Spinal cord (tissue), 10 donors: ENCODE measurements at places on chromosomes 12 and 14. TPM values are rescaled to one million over a fixed set of nuclear protein-coding genes. Genes with fewer than 3 reads are reported as not detected.

DNA sequence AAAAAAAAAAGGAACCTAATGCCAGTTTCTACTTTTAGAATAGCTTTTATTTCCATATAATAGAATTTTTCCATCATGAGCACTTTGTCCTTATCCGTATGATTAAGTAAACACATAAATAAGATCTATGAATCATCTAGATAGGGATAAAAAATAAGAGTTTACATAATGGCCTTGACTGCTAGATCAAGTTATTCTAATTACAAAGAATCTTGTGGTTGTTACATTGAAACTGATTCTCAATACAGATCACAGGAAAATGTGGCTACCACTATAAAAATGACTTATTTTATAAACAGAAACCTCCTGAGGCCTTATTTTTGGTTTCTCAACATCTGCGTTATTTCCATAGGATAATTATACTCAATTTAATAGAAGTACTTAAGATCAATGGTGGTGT lies 34.4 kb upstream of the NDUFA12 start:
- H3K27ac ChIP-seq: no peak overlapping the region
- no peaks in the 10 kb centered on the region for H3K4me1 ChIP-seq
- H3K27me3 ChIP-seq: no peaks in the 10 kb centered on the region
- H3K4me3 ChIP-seq: no peak overlapping the region
- H3K36me3 ChIP-seq: peaks cover 10% of the 10 kb centered on the region
- DNase-seq: no peak

GRCh38 chr12:1034751-1035457 lies 43.9 kb downstream of the ERC1 start:
- H3K4me3 ChIP-seq: no peak overlapping the region
- no peaks in the 10 kb centered on the region for H3K27me3 ChIP-seq
- H3K27ac ChIP-seq: no peak overlapping the region
- H3K36me3 ChIP-seq: peaks cover 4% of the 10 kb centered on the region

- DNase-seq: no peak
- H3K36me3 ChIP-seq: no peaks in the 10 kb centered on the region
- H3K27me3 ChIP-seq: no peaks in the 10 kb centered on the region
- no peak overlapping the region for H3K4me3 ChIP-seq
- no peak overlapping the region for H3K27ac ChIP-seq
These were observed 134.7 kb upstream of the CPM start for GRCh38 chr12:69067713-69068112.

- peaks cover 5% of the 10 kb centered on the region for H3K4me1 ChIP-seq
- DNase-seq: no peak
- H3K27ac ChIP-seq: no peak overlapping the region
- H3K4me3 ChIP-seq: no peak overlapping the region
- H3K27me3 ChIP-seq: no peaks in the 10 kb centered on the region
- H3K36me3 ChIP-seq: peaks cover 2% of the 10 kb centered on the region
These were observed 455.0 kb downstream of the PCNX1 start for GRCh38 chr14:71362282-71362681.

- no peak for DNase-seq
- peaks cover 3% of the 10 kb centered on the region for H3K36me3 ChIP-seq
- no peaks in the 10 kb centered on the region for H3K4me1 ChIP-seq
- H3K27me3 ChIP-seq: no peaks in the 10 kb centered on the region
- no peak overlapping the region for H3K27ac ChIP-seq
These were observed 112.0 kb downstream of the ANO6 start for GRCh38 chr12:45327823-45328383.

GRCh38 chr14:31990926-31991572 lies 86.1 kb upstream of the ARHGAP5 start:
- H3K4me1 ChIP-seq: no peaks in the 10 kb centered on the region
- peak overlapping the region; percentile 62 for H3K27ac ChIP-seq
- no peak overlapping the region for H3K4me3 ChIP-seq
- peak; percentile 64 for DNase-seq
- no peaks in the 10 kb centered on the region for H3K36me3 ChIP-seq

GRCh38 chr14:94501588-94502516 lies 7.4 kb downstream of the SERPINA12 start:
- DNase-seq: no peak
- H3K4me1 ChIP-seq: no peaks in the 10 kb centered on the region
- no peaks in the 10 kb centered on the region for H3K27me3 ChIP-seq
- H3K36me3 ChIP-seq: no peaks in the 10 kb centered on the region
- no peak overlapping the region for H3K27ac ChIP-seq
- H3K4me3 ChIP-seq: no peak overlapping the region

DNA sequence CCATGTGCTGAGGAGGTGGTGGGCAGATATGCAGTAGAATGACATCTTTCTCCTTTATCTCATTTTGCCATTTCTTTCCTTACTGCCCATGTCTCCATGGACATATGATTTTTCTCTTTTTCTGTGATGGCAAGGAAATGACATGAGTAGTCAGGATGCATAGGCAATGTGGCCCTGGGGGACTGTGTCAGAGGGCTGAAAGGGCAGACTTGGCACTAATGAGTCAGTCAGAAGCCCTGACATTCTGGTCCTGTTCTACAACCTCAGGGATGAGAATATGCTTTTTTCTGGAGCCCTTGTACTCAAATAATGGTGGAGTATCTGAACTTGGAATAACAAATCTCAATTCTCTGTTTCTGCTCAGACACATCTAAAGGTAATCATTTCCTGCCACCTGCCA lies 167.8 kb downstream of the TMEM117 start:
- H3K4me3 ChIP-seq: no peak overlapping the region
- no peak for DNase-seq
- H3K36me3 ChIP-seq: no peaks in the 10 kb centered on the region
- no peak overlapping the region for H3K27ac ChIP-seq
- H3K27me3 ChIP-seq: no peaks in the 10 kb centered on the region

GRCh38 chr12:45655186-45655585 lies 74.3 kb upstream of the ARID2 start:
- H3K36me3 ChIP-seq: no peaks in the 10 kb centered on the region
- H3K4me3 ChIP-seq: no peak overlapping the region
- peak; percentile 85 for DNase-seq
- no peak overlapping the region for H3K27ac ChIP-seq

- H3K36me3 ChIP-seq: peaks cover 7% of the 10 kb centered on the region
- H3K4me1 ChIP-seq: peaks cover 18% of the 10 kb centered on the region
- H3K27ac ChIP-seq: no peak overlapping the region
- H3K4me3 ChIP-seq: no peak overlapping the region
- no peak for DNase-seq
These were observed 17.8 kb upstream of the MLEC start for GRCh38 chr12:120668868-120669840.

DNA sequence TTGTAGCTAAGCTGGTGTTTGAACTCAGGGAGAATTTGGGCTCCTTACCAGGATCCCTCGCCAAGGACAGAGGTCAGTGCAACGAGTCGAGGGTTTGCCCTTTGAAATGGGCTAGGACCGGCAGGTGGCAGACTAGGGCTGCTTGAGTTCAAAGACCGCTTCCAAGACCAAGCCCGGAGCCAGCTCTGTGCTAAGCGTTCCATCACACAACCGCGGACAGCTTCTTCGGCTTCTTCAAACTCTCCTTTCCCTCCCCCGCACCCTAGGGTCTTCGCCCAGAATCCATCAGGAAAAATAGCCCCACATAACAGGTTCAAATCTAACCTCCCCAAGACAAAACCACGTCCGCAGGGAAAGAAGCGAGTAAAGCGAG lies 705 bp upstream of the FLVCR2 start:
- H3K4me3 ChIP-seq: peak overlapping the region; percentile 72
- peak; percentile 57 for DNase-seq
- H3K36me3 ChIP-seq: no peaks in the 10 kb centered on the region
- peaks cover 8% of the 10 kb centered on the region for H3K27me3 ChIP-seq

- no peak for DNase-seq
- no peak overlapping the region for H3K27ac ChIP-seq
- H3K4me3 ChIP-seq: no peak overlapping the region
- no peaks in the 10 kb centered on the region for H3K27me3 ChIP-seq
- H3K4me1 ChIP-seq: no peaks in the 10 kb centered on the region
These were observed 814.4 kb downstream of the FSCB start for GRCh38 chr14:43692706-43693105.

DNA sequence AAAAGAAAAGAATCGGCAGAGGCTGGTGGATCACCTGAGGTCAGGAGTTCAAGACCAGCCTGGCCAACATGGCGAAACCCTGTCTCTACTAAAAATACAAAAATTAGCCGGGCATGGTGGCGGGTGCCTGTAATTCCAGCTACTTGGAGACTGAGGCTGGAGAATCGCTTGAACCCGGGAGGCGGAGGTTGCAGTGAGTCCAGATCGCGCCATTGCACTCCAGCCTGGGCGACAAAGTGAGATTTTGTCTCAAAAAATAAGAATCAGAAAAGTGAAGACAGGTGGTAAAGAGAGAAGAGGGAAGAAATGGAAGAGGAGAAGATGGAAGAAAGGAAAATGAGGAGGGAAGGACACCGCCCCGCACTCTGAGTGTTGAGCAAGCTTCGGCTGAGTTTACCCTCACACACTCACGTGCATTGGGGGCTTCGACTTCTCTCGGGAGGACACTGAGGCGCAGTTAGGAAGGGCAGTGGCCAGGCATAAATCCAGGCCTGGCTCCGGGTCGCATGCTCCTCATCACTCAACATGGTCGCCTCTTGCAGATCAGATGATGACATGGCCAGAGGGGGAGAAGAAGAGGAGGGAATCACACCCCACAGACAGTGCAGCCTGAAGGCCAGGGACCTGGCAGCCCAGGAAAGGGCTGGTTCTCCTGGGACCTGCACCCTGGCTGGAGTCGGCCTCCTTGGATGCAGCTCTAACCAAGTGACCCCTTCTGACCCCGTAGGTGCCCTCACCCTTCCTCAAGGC lies 61.1 kb downstream of the PRMT8 start:
- peaks cover 8% of the 10 kb centered on the region for H3K36me3 ChIP-seq
- no peak overlapping the region for H3K27ac ChIP-seq
- no peak overlapping the region for H3K4me3 ChIP-seq
- no peak for DNase-seq

- no peak for DNase-seq
- H3K27ac ChIP-seq: no peak overlapping the region
- H3K27me3 ChIP-seq: no peaks in the 10 kb centered on the region
- peaks cover 68% of the 10 kb centered on the region for H3K36me3 ChIP-seq
These were observed 97.6 kb downstream of the PIWIL1 start for GRCh38 chr12:130435331-130435730.

- no peak overlapping the region for H3K27ac ChIP-seq
- H3K27me3 ChIP-seq: no peaks in the 10 kb centered on the region
- no peaks in the 10 kb centered on the region for H3K36me3 ChIP-seq
- DNase-seq: no peak
- H3K4me3 ChIP-seq: no peak overlapping the region
- no peaks in the 10 kb centered on the region for H3K4me1 ChIP-seq
These were observed 378.9 kb downstream of the SNAPC1 start for GRCh38 chr14:62141139-62141538.

GRCh38 chr12:27952510-27952909 lies 20.0 kb downstream of the PTHLH start:
- no peak overlapping the region for H3K4me3 ChIP-seq
- no peaks in the 10 kb centered on the region for H3K36me3 ChIP-seq
- no peaks in the 10 kb centered on the region for H3K27me3 ChIP-seq
- DNase-seq: no peak
- peaks cover 6% of the 10 kb centered on the region for H3K4me1 ChIP-seq
- H3K27ac ChIP-seq: no peak overlapping the region

DNA sequence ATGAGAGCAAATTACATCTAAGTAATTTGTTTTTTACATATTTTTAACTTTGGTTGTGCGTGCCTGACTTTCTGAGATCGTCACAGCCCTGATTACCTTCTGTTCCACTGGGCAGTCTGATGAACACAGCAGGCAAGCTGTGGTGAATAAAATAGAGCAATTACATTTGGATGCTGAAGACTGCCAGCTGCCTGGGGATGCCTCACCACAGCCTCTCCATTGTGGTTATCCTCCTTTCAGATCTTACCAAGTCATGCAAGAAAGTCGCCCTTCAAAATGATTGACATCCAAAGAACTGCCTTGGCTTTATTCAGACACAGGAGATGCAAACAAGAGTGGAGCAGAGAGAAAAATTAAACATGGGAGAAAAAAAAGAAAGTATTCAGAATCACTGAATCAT lies 456.6 kb upstream of the TMPO start:
- H3K36me3 ChIP-seq: no peaks in the 10 kb centered on the region
- peaks cover 7% of the 10 kb centered on the region for H3K4me1 ChIP-seq
- no peak overlapping the region for H3K27ac ChIP-seq
- no peaks in the 10 kb centered on the region for H3K27me3 ChIP-seq
- no peak overlapping the region for H3K4me3 ChIP-seq

GRCh38 chr12:28237423-28237822 lies 47.2 kb downstream of the CCDC91 start:
- no peak for DNase-seq

GRCh38 chr12:56863789-56864188 lies 70.4 kb downstream of the SDR9C7 start:
- no peak for DNase-seq
- no peaks in the 10 kb centered on the region for H3K27me3 ChIP-seq
- H3K27ac ChIP-seq: no peak overlapping the region

DNA sequence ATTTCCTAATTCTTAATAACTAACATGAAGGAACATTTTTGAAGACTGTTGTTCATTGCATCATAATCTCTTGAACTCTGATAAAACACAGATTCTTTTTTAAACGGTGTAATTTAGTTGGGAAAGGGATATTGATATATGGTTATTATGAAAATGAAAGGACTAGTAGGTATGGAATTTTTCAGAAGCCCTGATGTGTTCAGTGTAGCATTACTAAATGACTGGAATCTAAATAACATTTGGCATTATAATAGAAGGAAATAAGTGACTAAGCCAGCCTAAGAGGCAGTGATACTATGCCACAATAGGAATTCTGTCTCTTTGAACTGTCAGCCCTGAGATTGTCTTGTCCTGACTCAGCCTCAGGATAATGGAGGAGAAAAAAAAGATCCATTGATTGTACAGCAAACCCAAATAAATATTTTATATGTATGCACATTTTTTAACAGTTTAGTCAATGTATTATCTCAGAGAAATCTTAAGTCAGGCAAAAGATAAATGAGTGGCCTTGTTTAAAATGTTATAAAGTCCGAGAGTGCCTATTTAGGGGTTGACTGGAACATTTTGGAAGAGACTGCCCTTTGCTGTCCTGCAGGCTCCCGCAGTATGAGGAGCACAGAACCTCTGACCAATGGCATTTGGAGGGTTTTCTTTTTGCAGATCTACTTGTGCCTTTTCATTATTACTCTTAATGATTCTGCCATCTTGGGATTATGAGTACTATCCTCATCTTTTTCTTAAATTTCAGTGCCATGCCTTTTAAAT lies 271.2 kb downstream of the EGLN3 start:
- peaks cover 3% of the 10 kb centered on the region for H3K4me1 ChIP-seq
- H3K36me3 ChIP-seq: peaks cover 3% of the 10 kb centered on the region
- DNase-seq: no peak
- H3K27ac ChIP-seq: no peak overlapping the region
- no peak overlapping the region for H3K4me3 ChIP-seq
- no peaks in the 10 kb centered on the region for H3K27me3 ChIP-seq

Gene CNTN1
- 745 TPM for total RNA-seq

Gene CHGA
- 32.2 TPM for total RNA-seq

Gene PRPH
- 141 TPM for total RNA-seq

Gene RASSF8
- total RNA-seq: 80.7 TPM

Gene OR4Q3
- total RNA-seq: not detected

Gene OR10G3
- total RNA-seq: not detected

Gene SLC6A13
- total RNA-seq: 104 TPM

Gene IGFBP6
- total RNA-seq: 149 TPM

Gene ADAM20
- 1.7 TPM for total RNA-seq

Gene LRIG3
- 82.3 TPM for total RNA-seq

Gene LIN7A
- total RNA-seq: 12.0 TPM

Gene CCDC38
- total RNA-seq: not detected

Gene FAM186B
- total RNA-seq: 0.55 TPM

Gene HOXC13
- 0.10 TPM for total RNA-seq

Gene TAC3
- total RNA-seq: 2.6 TPM

Gene BTBD7
- 41.8 TPM for total RNA-seq

Gene SVOP
- total RNA-seq: 27.3 TPM

Gene PHETA1
- total RNA-seq: 7.8 TPM
